B cell (primary cell): ENCODE measurements at places on chromosomes 12 and 14. TPM values are rescaled to one million over a fixed set of nuclear protein-coding genes. Genes with fewer than 3 reads are reported as not detected.
A peak's percentile ranks its signal among the peaks of the same experiment; 100 is the strongest.

MANSC4 gene
- total RNA-seq = not detected in 2 replicates

OR4Q2 gene
- not detected in 2 replicates for total RNA-seq

IFNG-AS1 gene
- 14.7 and 19.0 TPM in 2 replicates for total RNA-seq

GALNT8 gene
- 1.3 and 1.6 TPM in 2 replicates for total RNA-seq

GRCh38 chr12:49549735-49550692, 11.2 kb downstream of the KCNH3 start:
- DNase-seq = peak; percentile 9

DNA sequence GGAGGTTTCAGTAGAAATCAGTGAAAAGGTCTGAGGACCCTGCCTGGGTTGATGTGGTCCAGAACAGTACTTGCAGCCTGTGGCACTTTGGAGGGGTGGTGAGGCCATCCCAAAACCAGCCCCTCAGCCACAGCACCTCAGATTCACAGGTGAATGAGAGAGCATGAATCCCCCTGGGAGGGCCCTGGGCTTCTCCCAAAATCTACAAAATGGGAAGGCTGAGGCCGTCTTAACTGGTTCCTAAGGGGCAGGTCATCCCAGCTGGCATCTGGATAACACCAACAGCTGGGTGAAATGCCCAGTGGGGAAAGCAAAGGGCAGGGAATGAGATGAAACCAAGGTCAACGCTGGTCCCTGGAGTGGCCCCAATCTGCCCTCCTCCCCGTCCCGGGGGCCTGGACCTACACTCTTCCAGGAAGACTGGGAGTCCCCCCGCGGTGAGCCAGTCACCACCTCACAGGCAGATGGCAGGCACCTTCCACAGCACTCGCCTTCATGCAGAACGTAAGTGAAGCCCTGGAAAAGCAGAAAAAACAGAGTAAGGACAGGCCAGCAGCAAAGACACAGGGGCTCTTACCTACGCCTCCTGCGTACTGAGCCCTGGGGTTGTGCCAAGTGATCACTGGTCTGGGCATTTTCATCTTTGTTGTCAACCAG, 26.3 kb upstream of the ANO2 start:
- no peak for DNase-seq

DNA sequence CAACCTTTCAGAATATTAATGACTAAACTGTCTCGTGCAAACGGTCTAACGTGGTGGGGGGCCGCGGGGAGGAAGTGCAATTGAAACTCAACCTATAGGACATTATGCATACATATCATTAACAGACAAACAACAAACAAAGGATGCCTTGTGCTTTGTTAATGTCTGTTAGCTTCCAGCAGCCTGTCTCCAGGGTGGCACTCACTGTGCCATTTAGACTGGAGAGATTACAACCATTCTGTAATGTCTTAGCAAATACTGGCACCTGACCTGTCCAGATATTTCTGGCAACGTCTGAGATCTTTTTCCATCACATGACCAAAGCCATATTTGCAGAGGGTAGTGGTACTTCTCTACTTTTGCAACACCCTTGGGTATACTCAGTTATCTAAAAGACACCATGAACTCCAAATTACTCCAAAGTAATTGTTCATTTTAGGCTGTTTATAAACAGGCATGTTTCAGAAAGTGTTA, 11.6 kb downstream of the BHLHE41 start:
- DNase-seq = peak; percentile 25

GRCh38 chr14:57392830-57393229, 2.4 kb downstream of the NAA30 start:
- DNase-seq = no peak

DNA sequence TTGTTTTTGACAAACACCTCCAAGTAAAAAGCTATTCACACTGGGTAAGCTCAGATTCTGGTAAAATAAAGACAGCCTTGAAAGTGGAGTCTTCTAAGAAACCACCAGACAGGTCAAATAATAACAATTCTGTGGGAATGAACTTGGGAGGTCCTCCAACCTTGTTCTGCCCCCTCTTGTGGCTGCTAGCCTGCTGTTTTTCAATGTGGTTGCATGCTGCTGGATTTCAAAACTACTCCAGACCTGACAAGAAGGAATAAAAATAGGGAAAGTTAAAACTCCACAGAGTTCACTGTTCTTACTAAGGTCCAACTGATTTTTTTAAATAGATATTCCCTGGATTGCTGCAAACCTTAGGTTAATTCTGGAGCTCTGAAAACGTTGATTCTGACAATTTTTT, 32.2 kb upstream of the RIN3 start:
- no peak for DNase-seq

DNA sequence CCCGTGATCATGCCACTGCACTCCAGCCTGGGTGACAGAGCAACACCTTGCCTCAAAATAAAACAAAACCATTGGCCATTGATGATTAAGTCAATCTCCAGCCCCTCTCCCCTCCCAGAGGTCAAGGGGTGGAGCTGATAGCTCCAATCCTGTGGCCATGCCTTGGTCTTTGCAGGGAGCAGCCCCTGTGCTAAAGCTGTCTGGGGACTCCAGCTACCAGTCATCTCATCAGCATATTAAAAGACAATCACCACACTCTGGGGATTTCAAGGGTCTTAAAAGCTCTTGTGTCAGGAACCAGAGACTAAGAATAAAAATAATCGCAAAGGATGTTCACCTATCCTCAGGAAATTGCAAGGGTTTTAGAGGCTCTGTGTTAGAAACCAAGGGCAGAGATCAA, 30.6 kb downstream of the HCAR2 start:
- no peak for DNase-seq

- DNase-seq = peak; percentile 80
Measured at GRCh38 chr12:92470608-92471021, 232.2 kb upstream of the PLEKHG7 start.
